AG10803 (cell line): ENCODE measurements at places on chromosomes 7 and 10.

DNA sequence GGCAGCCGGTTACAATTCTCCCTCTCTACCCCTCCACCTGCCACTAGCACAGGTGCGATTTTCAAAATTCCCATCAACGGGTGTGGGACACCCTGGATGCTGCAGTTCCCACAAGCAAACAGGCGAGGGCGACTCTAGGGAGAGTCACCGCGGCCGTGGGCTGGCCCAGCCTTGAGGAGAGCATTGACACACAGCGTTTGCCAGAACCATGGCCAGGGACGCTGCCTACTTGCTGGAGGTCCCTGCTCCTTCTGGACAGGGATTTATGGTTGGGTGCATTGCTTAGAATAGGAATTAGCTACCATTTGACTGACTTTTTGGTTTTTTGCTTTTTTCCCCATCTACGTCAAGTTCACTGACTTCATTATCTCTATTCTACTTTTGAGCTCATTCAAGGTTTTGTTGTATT is 19.0 kb upstream of the CLDN4 start:
- peak; percentile 51 for DNase-seq

- no peak for DNase-seq
Measured at GRCh38 chr10:109769966-109770365, 153.3 kb downstream of the XPNPEP1 start.

GRCh38 chr10:82742478-82742877 is 867.5 kb downstream of the NRG3 start:
- DNase-seq = peak; percentile 57

DNA sequence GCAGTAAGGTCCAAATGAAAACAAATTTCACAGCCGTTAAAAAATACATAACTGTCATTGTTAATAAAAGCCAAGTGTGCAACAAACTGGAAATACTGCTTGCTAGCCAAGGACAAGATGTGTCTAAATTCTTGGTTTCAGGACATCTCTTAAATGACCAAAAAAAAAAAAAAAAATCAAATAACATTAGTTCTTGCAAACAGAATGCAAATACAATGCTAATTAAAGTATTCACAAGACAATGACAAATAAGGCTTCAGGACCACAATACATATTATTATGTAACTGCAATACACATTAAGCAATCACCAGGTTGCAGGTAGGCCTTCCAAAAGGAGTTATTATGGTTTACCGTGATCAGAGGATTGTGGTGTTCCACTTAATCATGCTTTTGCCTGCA is 3.6 kb downstream of the ARHGAP21 start:
- no peak for DNase-seq

- peak; percentile 47 for DNase-seq
Measured at GRCh38 chr7:99369767-99370391, 4.7 kb upstream of the ARPC1B start.

- DNase-seq = peak; percentile 68
Measured at GRCh38 chr10:90741926-90742565, 115.8 kb downstream of the HTR7 start.

- DNase-seq = no peak
Measured at GRCh38 chr7:99385564-99385963, 11.0 kb downstream of the ARPC1B start.

GRCh38 chr7:94374231-94374630 is 20.5 kb upstream of the COL1A2 start:
- peak; percentile 97 for DNase-seq

- DNase-seq = peak; percentile 94
Measured at GRCh38 chr7:92809760-92810573, 26.4 kb downstream of the CDK6 start.

GRCh38 chr7:133542209-133542780 is 289.4 kb downstream of the EXOC4 start:
- no peak for DNase-seq

DNA sequence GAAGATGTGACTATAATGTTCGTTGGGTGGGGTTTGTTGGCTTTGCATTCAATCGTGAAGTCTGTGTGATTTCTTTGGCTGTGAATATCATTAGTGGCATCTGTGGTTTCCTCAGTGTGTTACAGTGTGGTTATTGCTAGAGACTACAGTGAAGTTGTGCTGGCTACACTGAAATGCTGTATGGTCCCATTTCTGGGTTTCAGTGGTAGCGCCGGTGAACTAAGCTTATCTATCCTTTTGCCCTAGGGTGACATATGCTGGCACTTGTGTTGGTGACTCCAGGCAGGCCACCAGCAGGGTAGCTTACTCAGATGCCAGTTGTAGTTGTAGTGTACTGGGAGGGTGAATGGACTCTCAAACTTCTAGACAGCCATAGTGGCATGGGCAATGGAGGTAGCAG is 259.5 kb downstream of the ANKRD30A start:
- no peak for DNase-seq

GRCh38 chr7:119999738-120000475 is 273.1 kb upstream of the KCND2 start:
- DNase-seq = no peak

GRCh38 chr7:131212114-131212513 is 115.6 kb upstream of the MKLN1 start:
- no peak for DNase-seq

- no peak for DNase-seq
Measured at GRCh38 chr10:35821339-35821911, 179.3 kb upstream of the FZD8 start.

DNA sequence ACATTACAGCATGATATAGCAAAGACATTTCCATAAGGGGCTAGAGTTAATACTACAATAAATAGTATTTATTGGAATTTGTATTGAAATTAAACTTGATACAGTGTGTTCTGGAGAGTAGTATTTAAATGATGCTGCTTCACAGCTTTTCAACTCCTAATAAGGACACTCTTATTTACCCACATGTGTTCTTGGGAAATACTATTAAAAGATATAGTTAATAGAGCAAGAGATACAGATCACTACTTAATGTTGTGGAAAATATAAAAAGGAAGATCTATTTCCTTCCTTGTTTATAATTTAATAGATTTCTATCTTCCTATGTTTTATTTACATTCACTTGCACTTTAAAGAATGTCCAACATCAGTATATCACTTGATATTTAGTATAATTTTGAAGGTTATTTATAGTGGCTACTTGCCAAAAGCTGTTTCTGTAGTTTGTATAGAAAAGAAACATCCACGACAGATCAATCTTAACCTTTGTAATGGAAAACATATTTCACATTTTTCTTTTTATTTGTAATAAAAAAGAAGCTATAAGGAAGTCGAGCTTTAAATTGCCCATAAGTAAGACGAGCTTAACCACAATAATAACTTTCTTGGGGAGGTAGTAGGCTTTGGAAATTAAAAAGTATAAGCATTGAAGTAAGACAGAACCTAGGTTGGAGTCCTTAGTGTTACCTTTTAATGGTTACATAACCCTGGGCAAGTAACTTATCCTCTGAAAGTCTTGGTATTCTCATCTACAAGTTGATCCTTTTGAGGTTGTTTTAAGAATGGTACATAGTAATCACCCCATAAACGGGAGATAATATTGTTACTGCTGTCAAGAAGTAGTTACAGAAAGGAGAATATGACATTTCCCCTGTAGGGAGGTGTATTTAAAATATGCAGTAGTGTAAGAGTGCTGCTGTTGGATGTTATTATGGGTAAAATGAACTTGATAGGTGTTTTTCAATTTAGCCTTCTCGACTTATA is 32.8 kb downstream of the CPED1 start:
- DNase-seq = no peak

- no peak for DNase-seq
Measured at GRCh38 chr10:24952143-24952706, at the start of gene PRTFDC1. Gene PRTFDC1, minus strand, starts transcription at chr10:24952606. Its CDS starts 31 bp downstream, at chr10:24952575.

DNA sequence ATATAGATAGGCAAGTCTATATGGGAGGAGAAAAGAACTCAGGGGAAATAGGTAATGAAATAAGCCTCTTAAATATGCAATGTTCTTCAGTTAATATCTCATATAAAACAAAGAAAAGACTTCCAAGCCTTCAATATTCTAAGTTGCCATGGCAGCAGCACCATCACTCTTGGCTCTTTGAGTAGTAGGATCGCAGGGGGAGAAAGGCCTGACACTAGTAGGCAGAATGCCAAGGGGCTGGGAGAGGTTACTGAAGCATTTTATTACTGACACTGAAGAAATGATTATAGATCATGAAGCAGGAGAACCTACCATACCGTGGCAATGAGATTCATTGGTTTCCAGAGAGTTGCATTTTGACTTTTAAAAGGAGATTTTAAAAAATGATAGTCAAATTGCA is 193.9 kb downstream of the NXPH1 start:
- DNase-seq = no peak

DNA sequence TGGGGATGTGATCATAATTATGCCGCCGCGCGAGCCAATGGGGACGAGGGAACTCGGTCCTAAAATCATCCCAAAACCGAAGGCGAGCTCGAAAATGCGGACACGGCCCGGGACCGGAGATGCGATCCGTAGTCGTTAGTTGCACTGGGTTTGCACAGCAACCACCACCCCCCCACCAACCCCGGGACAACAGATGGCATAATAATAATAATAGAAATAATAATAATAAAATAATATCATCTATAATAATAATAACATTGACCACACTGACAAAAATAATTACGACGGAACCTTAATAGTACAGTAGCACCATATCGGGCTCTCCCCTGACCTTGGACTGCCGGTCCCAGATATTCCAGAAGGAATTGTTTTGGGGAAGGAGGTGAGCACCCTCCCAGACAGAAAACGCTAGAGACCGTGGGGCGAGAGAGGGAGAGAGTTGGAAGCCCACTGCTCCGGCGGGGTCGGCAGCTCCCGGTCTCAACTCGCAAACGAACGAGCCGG is 1.1 kb upstream of the EMX2 start:
- DNase-seq = peak; percentile 92

DNA sequence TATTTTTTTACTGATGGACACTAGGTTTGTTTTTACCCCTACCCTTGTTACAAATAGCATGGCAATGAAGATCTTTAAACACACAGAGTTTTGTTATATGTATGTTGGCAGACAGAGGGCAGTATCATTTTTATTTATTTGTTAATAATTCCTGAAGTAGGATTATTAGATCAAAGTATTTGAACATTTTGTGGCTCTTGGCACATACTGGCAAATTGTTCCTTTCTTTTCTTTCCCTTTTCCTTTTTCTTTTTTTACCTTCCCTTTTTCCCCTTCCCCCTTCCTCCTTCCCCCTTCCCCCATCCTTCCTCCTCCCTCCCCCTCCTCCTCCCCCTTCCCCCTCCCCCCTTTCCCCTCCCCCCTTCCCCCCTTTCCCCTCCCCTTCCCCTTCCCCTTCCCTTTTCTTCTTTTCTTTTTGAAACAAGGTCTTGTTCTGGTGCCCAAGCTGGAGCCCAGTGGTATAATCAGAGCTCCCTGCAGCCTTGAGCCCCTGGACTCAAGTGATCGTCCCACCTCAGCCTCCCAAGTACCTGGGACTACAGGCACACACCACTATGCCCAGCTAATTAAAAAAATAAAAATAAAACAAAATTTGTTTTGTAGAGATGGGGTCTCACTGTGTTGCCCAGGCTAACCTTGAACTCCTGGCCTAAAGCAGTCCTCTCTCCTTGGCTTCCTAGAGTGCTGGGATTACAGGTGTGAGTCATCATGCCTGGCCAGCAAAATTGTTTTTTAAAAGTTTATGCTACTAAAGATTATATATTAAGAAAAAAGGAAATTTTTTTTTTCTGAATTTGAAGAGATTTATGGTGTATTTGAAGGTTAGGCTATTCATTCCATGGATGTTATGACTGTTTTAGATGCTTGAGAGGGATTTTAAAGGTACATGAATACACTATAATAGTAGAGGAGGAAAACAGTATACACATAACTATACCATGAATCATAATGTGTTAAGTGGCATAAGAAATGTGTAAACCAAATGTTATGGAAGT is 39.3 kb downstream of the SEPTIN7 start:
- DNase-seq = peak; percentile 91

GRCh38 chr7:46257761-46258448 is 336.8 kb upstream of the IGFBP3 start:
- peak; percentile 87 for DNase-seq

GRCh38 chr10:71124921-71125748 is 87.2 kb upstream of the UNC5B start:
- no peak for DNase-seq

GRCh38 chr7:140060788-140061606 is 1.8 kb downstream of the PARP12 start:
- DNase-seq = peak; percentile 30

DNA sequence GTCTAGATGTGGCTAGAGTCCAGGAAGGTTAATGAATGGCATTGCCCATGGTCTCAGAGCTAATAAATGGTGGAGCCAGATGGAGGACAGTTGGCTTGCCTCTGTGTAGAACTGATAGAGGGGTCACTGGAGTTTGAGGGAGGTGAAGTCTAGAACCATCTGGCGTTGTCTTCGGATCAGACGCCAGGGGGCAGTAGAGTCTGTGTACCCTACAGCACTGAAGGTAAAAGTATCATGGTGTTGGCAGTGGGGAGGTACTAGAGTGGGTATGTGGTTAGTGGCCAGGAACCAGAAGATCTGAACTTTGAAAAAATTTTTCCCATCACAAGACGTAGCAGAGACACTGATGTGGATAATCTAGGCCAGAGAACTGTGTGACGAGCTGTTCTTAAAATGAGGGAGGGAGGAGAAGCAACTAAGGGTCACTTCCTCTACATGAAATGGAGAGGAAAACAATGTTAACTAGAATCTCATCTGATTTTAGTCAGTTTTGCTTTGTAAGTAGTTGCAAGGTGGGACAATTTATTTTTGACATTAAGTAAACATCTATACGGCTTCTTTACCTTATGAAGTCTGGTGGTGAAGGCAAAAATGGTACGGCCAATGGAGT is 227.9 kb upstream of the PRSS58 start:
- DNase-seq = no peak

DNA sequence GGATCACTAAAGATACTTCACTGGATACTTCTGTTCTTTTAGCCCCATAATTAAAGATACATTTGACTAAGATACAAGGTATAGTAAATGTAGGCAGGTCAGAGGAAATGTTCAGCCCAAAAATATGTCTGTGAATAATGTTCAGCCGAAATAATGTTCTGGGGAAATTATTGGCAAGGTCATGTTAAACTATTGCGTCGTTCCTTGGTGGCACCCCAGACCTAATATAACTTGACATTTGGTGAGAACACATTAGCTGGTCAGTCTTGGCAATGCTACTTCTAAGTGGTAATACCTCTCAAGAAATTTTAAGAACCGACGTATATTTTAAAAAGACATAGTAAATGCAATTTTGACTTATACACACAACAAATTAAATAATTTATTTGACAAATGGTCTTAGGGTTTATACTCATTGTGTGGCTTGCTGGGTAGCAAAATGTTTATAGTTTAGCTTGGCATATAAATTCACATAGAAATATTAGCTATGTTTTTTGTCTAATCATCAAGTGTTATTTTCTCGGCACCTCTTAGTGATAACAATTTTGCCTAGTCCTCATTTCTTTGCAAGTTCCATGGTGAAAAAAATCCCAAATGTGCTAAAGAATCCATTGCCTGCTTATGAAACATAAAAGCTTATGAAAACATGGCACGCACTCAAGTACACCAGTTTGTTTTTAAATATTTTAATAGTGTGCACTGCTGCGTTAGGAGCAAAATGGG is 270.3 kb upstream of the NEBL start:
- no peak for DNase-seq
